ENCODE measurements at places on chromosomes 11 and 22. TPM values are rescaled to one million over a fixed set of nuclear protein-coding genes. Genes with fewer than 3 reads are reported as not detected.

PRR33 gene
- total RNA-seq = not detected

PANX3 gene
- total RNA-seq = not detected

APOL2 gene
- total RNA-seq = 17.7 TPM

CDC42EP1 gene
- 43.7 TPM for total RNA-seq

LDHAL6A gene
- not detected for total RNA-seq

RBM4B gene
- 17.2 TPM for total RNA-seq

SAA1 gene
- not detected for total RNA-seq

TTC36 gene
- not detected for total RNA-seq

UPK3A gene
- not detected for total RNA-seq

WT1 gene
- total RNA-seq = 0.25 TPM

CNIH2 gene
- total RNA-seq = not detected

ARHGAP42 gene
- total RNA-seq = 5.6 TPM

CD3E gene
- not detected for total RNA-seq

ARHGAP32 gene
- 12.4 TPM for total RNA-seq

RBFOX2 gene
- 54.4 TPM for total RNA-seq

GNAZ gene
- 3.8 TPM for total RNA-seq

STK33 gene
- 1.6 TPM for total RNA-seq

OR6A2 gene
- 0.23 TPM for total RNA-seq

YAP1 gene
- 49.6 TPM for total RNA-seq

UBQLNL gene
- not detected for total RNA-seq

ARHGAP8 gene
- total RNA-seq = 0.35 TPM

MALAT1 gene
- 1,855 TPM for total RNA-seq

EFEMP2 gene
- 2.8 TPM for total RNA-seq

FDX1 gene
- total RNA-seq = 9.0 TPM

UPB1 gene
- not detected for total RNA-seq

CFAP300 gene
- total RNA-seq = 9.0 TPM

OR8G5 gene
- total RNA-seq = not detected

TRIM29 gene
- not detected for total RNA-seq

APLNR gene
- total RNA-seq = not detected

MMP10 gene
- total RNA-seq = 4.6 TPM

TESMIN gene
- total RNA-seq = 5.1 TPM

ME3 gene
- 26.7 TPM for total RNA-seq

OOSP4B gene
- total RNA-seq = not detected

CTSC gene
- 729 TPM for total RNA-seq

MS4A3 gene
- total RNA-seq = not detected

GNG3 gene
- total RNA-seq = 0.17 TPM

OR52I2 gene
- total RNA-seq = not detected

BAIAP2L2 gene
- not detected for total RNA-seq

SLC22A8 gene
- total RNA-seq = not detected

LRFN4 gene
- total RNA-seq = 32.4 TPM

MYO18B gene
- total RNA-seq = not detected

SPTBN2 gene
- total RNA-seq = 17.0 TPM

CD151 gene
- total RNA-seq = 302 TPM

TMEM45B gene
- not detected for total RNA-seq

ZBTB16 gene
- not detected for total RNA-seq

CD248 gene
- not detected for total RNA-seq

SLC22A12 gene
- not detected for total RNA-seq

DENND6B gene
- total RNA-seq = 0.81 TPM
